Activated CD8-positive, alpha-beta T cell treated with anti-CD3 and anti-CD28 coated beads for 36 hours (primary cell): ENCODE measurements at places on chromosomes 12 and 14.

- DNase-seq, result no peak
These were observed 13.9 kb downstream of the ASPG start for GRCh38 chr14:104099096-104100041.

DNA sequence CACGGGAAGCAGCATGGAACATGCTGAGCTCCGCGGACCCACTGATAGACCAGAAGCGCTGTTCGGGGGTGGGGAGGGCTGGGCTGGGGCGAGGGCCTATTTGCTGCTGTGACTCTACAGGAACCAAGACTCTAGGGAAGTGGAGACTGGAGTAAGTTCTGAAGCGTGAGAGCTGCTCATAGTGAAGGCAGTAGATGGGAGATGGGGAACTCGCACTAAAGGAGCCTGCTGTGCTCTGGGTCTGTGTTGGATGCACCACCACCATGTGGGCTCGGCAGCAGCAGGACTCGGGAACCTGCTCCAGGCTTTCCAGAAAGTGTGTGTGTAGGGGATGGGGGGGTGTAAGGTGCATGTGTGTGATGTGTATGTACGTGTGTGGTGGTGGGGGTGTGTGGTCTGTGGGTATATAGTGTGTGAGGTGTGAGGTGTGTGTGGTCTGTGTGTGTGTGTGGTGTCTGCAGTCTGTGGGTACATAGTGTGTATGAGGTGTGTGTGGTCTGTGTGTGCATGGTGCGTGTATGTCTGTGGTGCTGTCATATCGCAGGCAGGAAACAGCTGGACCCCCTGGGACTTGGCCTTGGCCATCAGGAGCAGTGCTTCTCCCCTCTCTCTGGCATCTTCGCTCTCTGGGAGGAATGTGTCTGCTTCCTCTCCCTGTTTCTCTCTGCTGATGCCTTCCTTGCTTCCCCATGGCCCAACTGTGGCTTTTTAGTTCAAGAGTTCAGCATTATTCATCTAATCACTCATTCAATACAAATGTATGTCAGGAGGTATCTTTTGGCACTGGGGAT lies 378.9 kb downstream of the FUT8 start:
- DNase-seq, result peak; percentile 38

- DNase-seq, result peak; percentile 71
These were observed 60.7 kb downstream of the PLEKHG3 start for GRCh38 chr14:64764641-64765520.

- DNase-seq, result no peak
These were observed 12.4 kb downstream of the ZBTB42 start for GRCh38 chr14:104813286-104813685.

DNA sequence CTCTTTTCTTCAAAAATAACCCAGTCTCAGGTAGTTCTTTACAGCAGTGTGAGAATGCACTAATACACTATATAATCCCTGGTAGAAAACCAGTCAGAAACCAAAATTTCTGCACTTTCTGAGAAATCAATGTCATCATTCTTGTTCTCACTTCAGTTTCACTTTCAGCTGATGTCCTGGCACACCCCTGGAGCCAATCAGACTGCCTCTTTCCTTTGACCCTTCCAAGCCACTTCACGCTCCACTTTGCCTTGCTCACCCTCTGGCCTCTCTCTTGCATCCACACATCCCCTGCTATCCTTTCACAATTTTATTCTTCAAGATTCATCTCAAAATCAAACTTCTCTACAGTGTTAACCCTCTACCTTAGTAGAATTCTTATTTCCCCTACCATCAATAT lies 181.1 kb downstream of the ASCL1 start:
- DNase-seq, result no peak

- no peak for DNase-seq
These were observed 15.5 kb upstream of the PRPF39 start for GRCh38 chr14:45068396-45068795.

GRCh38 chr14:27916326-27916725 lies 850.3 kb upstream of the FOXG1 start:
- no peak for DNase-seq

DNA sequence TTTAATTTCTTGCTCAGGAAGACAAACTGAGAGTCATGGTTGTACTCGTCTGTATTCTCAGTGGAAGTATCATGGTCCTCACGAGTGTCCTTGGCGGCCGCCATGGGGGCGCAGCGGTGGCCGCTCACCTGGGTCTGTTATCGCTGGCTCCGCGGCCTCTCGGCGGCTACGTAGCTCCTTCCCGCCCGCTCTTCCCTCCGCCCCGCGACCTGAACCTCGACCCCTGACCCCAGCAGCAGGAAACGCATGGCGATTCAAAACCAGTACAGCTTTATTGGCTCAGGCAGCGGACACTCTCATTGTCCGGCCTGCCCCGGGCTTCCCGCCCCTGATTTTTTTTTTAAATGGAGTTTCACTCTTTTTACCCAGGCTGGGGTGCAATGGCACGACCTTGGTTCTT lies 80.8 kb downstream of the E2F7 start:
- DNase-seq, result no peak

GRCh38 chr14:26694521-26694920 lies 96.7 kb upstream of the NOVA1 start:
- no peak for DNase-seq

DNA sequence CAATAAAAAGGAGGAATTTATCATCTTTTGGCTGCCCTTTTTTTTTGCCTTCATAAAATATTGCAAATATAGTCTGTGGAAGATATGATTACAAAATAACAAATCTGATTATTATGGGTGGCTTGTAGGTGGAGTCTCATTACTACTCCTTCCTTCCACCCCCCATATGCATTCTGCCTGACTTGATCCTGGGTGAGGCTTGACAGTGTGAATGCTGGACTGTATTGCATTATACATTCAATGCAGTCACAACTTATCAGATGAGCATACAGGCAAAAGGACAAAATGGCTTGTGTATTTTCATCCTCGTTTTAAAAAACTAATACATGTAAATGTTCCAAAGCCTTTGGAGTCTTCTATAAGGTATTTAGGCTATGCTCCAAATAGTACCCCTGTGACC lies 186.3 kb downstream of the ANO4 start:
- DNase-seq, result no peak

DNA sequence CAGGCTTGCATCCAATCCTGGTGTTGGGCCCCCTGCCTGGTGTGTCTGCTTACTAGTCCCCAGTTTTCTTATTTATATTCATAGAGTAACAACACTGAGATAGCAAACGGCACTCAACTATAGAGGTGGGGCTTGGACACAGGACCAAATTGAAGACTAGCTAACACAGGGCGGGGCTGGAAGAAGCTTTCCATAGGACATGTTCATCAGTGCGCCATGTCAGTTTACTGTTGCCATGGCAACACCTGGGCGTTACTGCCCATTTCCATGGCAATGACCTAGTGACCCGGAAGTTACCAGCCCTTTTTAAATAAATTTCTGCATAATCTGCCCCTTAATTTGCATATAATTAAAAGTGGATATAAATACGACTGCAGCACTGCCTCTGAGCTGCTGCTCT lies 275.5 kb upstream of the TMEM132C start:
- no peak for DNase-seq

GRCh38 chr12:91965781-91966180 lies 179.9 kb downstream of the BTG1 start:
- DNase-seq, result no peak

GRCh38 chr12:49277466-49277865 lies 12.6 kb downstream of the TUBA1C start:
- DNase-seq, result no peak

- no peak for DNase-seq
These were observed 612 bp downstream of the VPS37B start for GRCh38 chr12:122895320-122895703.

DNA sequence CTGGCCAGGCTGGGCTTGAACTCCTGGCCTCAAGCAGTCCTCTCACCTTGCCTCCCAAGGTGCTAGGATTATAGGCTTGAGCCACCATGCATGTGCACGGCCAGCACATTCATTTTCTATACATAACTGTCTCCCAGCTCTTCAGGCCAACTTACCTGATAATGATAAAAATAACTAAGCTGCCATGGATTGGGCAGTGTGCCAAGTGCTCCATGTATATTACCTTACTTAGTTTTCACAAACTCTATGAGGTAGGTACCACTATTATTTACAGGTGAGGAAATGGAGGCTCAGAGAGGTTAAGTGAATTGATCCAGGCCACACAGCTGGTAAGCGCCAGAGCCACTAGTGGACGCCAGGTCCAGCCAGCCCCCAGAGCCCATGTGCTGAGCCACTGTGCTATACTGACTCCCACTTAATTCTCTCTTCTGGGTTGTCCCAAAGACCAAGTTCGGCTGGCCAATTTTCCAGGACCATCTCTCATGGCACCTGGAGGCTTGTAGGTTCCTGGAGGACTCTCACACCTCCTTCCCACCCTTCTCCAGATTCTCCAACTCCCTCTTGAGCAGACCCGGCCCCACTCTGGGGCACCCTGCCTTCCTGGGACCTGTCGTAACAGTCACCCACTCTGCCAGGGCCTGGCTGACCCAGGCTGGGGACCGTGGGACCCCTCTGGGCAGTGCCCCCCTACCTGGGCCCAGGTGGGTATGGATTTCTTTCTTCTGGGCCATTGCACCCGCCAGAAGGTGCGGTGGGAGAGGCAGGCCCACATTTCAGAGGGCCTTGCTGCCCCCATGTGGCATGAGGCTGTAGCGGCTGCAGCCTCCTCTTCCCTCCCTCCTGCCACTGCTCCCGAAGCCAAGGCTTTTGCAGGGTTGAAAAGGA lies 30.2 kb upstream of the CIPC start:
- DNase-seq, result peak; percentile 68

DNA sequence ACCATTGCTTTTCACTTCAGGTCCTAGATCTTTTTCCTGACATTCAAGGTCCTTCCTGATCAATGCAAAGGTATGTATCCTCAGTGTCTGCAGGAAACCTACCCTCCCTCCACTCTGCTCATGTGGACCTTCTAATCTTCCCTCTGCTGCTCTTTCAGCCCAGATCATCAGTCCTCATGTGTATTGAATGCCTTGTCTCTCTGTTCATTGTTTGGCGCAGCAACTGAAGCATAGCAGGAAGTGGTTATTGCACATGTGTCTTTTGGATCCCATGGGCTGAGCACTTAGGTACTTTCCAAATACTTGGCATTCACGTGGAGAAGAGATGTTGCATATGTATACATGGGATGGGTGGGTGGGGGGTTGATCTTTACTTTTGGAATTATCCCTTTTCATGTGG lies 4.3 kb upstream of the NIN start:
- DNase-seq, result peak; percentile 34

DNA sequence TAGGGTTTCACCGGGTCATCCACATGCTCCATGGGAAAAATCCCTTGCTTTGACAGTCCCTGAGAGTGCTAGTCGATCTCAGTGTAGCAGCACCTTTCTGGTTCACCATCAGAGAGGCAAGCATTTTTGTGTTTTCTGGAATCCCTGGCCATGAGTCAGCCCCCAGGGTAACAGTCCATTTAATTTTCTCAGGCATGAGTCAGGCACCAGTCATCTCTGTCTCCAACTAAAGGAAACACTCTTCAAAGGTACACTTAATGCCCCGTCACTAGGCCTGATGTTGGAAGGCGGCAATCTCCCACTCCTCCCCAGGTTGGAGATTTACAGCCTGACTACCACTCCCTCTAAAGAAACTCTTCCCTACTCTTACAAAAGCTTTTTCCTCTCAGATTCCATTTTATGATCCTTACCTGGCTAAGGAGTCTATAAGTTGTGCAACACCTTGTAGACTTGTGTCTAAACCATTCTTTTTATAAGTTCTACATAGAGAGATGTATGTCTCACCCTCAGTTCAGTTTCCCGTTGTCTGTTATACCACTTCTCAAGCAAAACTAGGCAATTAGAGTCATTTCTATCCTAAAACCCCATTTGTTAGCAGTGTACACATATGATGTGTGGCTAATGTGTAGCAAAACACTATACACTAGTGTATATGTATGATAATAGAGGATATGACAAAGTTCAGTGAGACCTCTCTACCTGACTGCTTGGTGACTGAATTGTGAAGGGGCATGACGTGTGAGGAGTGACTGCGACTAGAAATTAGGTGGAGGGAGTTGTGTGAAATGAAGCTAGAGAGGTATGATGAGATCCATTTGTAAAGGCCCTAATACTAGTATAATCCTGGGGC lies 24.6 kb downstream of the TMEM19 start:
- no peak for DNase-seq

DNA sequence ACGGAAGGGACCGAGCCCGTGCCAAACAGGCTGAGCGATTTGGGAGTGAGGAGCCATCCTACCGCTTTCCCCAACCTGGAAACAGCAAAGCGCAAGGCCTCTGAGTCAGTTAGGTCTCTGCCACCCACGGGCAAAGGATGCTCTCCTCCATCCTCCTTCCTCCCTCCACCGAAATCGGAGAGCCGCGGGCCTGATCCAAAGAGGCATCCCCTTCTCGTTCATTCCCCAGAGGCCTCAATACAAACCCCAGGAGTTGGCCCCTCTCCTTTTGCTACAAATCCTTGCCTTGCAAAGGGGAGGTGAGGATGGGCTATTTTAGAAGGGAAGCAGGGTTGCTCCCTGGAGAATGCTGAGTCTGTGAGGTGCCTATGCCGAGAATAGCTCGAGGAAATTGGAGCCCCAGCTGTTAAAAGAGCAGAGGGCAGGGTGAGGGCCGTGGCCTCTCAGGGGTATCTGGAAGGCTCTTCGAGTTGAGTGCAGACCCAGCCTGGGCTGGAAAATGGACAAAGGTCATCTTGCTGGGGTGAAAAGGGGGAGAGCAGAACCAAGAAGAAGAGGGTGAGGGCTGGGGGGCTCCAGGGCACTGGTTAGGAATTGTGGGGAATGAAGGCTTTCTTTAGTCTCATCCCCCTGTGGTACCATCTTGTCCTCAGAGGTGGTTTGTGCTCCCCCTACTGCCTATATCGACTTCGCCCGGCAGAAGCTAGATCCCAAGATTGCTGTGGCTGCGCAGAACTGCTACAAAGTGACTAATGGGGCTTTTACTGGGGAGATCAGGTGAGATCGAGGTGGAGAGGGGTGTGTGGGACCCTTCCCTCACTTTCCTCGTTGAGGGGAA lies 1.1 kb downstream of the TPI1 start:
- DNase-seq, result peak; percentile 23

DNA sequence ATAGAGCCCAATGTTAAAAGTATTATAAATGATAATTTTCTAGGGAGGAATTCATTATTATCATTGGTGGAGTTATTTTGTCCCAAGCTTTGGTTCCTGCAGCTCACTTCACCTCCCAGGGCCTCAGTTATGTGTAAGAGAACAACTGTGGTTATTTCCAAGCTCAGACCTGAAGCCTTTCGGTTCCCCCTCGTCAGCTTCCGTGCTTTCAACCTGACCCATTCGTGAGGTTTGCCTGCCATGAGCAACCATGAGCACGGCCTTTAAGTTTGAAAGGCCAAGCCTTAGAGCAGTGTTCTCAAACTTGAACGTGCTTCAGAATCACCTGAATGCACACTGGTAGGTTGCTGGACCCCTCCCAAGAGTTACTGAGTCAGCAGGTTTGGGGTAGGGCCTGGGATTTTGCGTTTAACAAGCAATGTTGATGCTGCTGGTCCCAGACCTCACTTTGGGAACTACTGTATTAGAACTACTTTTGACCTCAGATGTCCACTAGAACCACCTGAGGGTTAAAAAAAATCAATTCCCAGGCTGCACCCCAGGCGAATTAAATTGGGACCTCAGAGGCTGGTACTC lies 133.0 kb upstream of the PRMT8 start:
- no peak for DNase-seq

- DNase-seq, result no peak
These were observed 1035.9 kb downstream of the TRHDE start for GRCh38 chr12:73308079-73308478.

GRCh38 chr12:116529048-116529447 lies 30.1 kb upstream of the MAP1LC3B2 start:
- DNase-seq, result no peak
